ENCODE measurements at places on chromosomes 7 and 10.

DNA sequence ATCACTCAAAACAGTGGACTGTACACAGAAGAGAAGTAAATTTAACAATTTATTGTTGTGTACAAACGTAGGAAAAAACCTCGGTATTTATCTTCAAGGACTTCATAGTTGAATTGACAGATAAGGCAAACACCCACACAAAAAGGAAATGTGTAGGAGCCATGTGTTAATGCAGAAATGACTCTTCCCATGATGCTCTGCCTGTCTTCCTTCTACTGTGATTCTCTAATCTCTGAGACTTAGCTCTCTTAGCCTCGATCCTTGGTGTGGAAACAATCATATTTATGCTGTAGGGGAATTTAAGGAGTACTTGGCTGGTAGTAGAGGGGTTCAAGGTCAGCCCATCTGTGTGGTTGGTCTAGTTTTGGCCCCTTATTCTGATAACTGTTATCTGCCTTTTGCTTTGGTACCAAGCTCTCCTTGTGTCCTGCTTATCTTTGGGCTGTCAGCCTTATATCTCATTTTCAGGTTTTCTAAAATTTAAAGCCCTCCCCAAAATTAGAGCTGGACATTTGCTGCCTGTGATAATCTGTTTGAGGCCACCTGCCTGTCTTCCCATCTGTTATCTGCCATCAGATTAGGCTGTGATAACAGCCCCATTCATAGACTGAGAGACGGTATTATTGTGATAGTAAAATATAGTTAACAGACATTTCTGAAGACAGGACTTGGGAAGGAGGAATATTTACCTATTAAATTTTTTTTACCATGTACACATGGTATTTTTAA is 81.7 kb downstream of the GPR85 start:
- no peak for DNase-seq

- no peak for DNase-seq
Observed at GRCh38 chr7:103346396-103346795, 1.0 kb upstream of the PSMC2 start.

DNA sequence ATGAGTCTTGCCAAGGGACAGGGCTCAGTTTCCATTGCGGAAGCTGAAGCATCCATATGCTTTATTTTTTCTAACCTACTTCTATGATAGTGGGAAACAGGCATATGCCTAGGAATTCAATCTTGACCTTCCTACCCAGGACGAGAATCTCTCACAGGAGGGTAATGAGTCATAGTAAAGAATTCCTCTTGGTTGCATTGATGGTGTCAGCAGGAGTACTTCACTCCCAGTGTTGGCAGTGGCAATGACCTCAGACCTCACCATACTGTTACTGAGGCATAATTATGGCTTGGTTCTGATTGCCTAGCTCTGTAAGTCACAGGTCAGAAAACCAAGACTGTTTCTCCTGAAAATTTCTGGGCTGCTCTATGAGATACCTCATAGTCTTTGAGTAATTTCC is 552.9 kb downstream of the ARL4A start:
- no peak for DNase-seq

- DNase-seq, result no peak
Observed at GRCh38 chr7:17336168-17336567, 37.7 kb downstream of the AHR start.

DNA sequence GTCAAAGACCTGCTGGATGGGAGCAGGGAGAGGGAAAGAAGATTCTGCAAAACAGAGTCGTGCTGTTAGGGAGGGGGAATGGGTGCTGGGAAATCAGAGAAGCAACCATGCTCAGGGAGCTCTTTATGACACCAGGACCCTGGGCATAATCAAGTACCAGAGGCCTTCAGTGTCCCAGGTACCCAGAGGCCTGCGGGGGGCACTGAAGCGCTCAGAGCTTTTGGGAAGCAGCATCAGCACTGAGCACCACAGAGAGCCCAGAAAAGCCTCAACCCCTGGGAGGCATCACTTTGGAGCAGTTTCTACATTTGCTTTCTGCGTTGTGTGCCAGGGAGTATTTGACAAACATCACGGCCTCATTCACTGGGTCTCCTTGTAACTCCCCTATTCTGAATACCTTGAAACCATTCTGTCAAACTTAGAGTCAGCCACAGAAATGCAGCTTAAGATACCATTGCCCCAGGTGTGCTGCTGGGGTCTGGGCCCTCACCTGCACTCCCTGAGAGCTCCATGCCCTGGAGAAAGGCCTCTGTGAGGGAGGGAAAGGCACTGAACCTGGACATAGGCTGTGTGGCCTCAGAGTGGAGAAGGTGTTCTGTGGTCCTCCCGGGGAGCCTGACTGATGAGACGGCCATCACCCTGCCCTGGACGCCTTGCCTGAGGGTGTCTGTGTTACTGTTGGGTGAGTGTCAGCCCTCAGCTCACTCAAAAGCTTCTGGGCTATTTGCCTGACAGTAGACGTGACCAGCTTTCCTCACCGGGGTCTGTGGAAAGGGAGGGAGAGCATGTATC is 37.1 kb downstream of the CXCL12 start:
- DNase-seq, result no peak

GRCh38 chr10:120989996-120990598 is 138.9 kb downstream of the WDR11 start:
- no peak for DNase-seq

- DNase-seq, result no peak
Observed at GRCh38 chr10:123565691-123566660, 100.2 kb upstream of the GPR26 start.

DNA sequence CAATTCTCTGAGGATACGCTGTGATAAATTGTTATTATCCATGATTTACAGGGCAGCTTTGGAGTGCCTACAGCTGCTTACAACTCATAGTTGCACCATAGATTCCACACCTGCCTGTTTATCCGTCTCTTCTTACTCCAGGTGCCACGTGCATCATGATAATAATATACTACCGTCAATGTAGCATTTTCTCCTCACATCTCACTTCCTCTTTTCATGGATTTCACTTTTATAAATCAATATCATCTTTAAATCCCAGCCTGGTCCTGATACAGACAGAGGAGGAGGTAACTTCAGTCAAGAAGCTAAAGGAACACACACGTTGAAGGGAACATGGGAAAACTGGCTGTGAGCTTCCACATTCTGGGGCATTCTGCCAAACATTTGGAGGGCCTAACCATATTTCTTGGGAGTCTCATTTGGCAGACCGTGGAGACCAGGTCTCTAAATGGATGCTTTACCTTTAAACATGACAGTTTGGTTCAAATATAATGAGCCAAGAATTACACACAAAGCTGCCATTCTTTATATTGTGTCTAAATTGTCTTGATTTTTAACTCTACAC is 2.4 kb downstream of the CH25H start:
- peak; percentile 19 for DNase-seq

- DNase-seq, result no peak
Observed at GRCh38 chr7:47221826-47222225, 360.1 kb downstream of the TNS3 start.

DNA sequence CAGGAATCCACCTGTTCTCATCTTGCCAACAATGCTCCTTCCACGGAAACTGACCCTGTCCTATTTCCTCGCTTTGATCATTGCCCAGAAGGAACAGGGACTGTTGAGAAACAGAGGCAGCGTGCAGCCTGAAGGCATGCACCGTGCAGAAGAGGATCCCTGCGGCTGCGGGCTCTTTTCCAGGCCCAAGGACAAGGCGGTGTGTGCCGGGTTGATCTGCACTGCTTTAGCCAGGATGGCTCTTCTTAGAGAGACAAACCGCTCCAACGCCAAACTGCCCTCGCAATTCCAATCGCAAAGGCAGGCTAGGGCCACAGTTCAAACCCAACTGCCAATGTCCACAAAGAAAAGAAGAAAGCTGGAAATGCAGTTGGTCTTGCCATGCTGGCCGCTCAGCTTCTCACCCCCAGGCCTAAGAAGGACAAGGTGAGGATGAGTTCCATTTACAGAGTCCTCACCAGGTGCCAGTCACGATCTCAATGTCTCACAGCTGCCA is 26.5 kb downstream of the BRI3 start:
- DNase-seq, result no peak

DNA sequence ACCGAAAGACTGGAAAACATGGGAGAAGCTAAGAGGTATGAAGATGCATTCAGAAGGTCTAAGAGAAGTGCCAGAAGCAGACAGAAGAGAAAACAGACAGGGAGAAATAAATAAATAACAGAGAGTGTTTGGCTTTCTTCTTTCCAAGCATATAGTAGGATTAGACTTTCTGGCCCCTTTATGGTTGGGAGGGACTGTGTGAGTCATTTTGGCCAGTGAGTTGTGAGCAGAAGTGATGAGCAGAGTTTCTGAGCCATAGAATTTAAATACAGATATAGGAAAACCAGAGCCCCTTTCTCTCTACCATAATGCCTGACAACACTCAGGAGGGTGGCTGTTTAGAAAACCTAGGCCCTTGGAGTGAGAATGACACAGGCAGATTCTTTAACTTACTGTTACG is 171.0 kb downstream of the PPP1R17 start:
- no peak for DNase-seq

GRCh38 chr7:38398725-38399321 is 125.4 kb upstream of the TARP start:
- DNase-seq, result peak; percentile 39

Data from common myeloid progenitor, CD34-positive (primary cell).